ENCODE measurements at places on chromosomes 4 and X.

DNA sequence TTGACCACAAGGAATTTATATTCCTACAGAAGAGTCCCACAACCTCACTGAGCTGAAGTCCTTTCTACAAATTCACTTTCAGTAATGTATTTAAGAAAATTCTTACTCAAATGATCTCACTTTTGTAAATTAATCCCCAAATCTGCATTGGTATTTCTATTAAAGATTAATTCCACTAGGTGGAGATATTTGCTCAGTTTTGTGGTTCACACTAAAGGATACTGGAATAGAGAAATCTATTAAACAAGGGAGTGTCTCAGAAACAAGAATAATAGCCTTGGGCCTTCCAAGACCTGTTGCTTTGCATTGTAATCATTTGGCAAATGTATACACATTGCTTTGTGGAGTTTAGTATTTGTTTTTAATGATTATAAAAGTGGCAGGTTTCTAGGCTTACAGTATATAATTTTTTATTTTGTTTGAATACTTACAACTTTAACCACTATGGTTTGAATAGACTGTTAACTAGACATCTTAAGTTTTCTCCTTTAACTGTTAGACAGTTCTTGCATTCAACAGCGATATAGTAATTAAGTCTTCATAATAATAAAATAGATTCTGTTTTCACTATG is 25.9 kb downstream of the CFAP299 start:
- H3K36me3 ChIP-seq, result no peaks in the 10 kb centered on the region
- H3K27ac ChIP-seq, result no peak overlapping the region
- H3K4me3 ChIP-seq, result no peak overlapping the region
- no peak for DNase-seq
- peaks cover 11% of the 10 kb centered on the region for H3K4me1 ChIP-seq

- H3K4me1 ChIP-seq, result no peaks in the 10 kb centered on the region
- no peaks in the 10 kb centered on the region for H3K27me3 ChIP-seq
- no peak for DNase-seq
- no peak overlapping the region for H3K27ac ChIP-seq
- no peak overlapping the region for H3K4me3 ChIP-seq
- H3K36me3 ChIP-seq, result no peaks in the 10 kb centered on the region
These were observed 224.1 kb upstream of the MAB21L2 start for GRCh38 chr4:150357829-150358228.

GRCh38 chr4:165927815-165928214 is 54.8 kb downstream of the TLL1 start:
- no peaks in the 10 kb centered on the region for H3K4me1 ChIP-seq
- no peaks in the 10 kb centered on the region for H3K36me3 ChIP-seq
- H3K27ac ChIP-seq, result no peak overlapping the region
- no peaks in the 10 kb centered on the region for H3K27me3 ChIP-seq

GRCh38 chr4:144656850-144657249 is 10.9 kb downstream of the HHIP start:
- DNase-seq, result no peak
- no peak overlapping the region for H3K27ac ChIP-seq
- H3K4me1 ChIP-seq, result peaks cover 1% of the 10 kb centered on the region
- peaks cover 11% of the 10 kb centered on the region for H3K27me3 ChIP-seq
- H3K36me3 ChIP-seq, result no peaks in the 10 kb centered on the region
